ENCODE measurements at places on chromosomes 4 and X.

- DNase-seq = no peak
Measured at GRCh38 chrX:32571579-32571978, 639.8 kb downstream of the DMD start.

- no peak for DNase-seq
Measured at GRCh38 chr4:110046588-110047049, 133.9 kb downstream of the EGF start.

- no peak for DNase-seq
Measured at GRCh38 chr4:8920289-8920965, 48.8 kb upstream of the HMX1 start.

DNA sequence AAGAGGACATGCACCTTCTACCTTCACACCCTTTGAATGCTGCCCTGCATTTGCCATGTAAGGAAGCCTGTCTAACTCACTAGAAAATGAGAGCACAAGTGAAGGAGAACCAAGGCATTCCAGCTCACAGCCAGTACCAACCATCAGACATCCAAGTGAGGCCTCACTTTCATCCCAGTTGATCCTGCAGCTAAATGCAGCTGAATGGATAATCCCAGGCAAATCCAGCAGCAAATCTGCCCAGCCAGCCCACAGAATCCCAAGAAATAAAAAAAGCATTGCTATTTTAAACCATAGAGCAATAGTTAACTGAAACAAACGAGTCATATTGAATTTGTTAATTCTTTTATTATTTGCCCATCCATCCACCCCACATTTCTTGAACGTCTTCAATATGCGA, 112.5 kb downstream of the C4orf33 start:
- DNase-seq = no peak

- DNase-seq = no peak
Measured at GRCh38 chrX:13013363-13014110, 30.9 kb downstream of the FAM9C start.

- no peak for DNase-seq
Measured at GRCh38 chrX:123976706-123977316, 15.3 kb downstream of the STAG2 start.

DNA sequence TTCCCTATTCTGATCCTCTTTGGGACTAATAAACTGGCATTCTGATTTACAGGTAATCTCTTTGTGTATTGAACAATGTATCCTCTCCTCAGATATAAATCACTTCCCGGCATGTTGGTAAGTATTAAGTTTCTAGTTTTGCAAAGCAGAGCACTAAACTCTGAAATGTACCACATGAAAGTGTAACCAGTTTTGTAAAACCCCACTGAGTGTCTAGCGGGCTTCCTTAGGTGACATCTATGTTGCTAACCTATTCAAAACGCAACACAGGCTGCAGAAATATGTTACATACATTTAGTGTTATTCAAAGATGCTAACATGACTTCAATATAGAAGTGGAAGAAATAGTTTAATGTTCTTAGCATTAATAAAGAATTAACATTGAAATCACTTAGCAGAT, 25.2 kb downstream of the DNAJB14 start:
- DNase-seq = no peak

GRCh38 chr4:26459054-26459755, 31.1 kb downstream of the CCKAR start:
- no peak for DNase-seq

Measured in activated T-helper 1 cell treated with anti-CD3 and anti-CD28 coated beads, Interleukin-2, amount 50 U/mL, for 16 hours (primary cell).